Left renal cortex interstitium (tissue), 4 donors: ENCODE measurements at places on chromosomes 3 and 15. TPM values are rescaled to one million over a fixed set of nuclear protein-coding genes. Genes with fewer than 3 reads are reported as not detected.

DNA sequence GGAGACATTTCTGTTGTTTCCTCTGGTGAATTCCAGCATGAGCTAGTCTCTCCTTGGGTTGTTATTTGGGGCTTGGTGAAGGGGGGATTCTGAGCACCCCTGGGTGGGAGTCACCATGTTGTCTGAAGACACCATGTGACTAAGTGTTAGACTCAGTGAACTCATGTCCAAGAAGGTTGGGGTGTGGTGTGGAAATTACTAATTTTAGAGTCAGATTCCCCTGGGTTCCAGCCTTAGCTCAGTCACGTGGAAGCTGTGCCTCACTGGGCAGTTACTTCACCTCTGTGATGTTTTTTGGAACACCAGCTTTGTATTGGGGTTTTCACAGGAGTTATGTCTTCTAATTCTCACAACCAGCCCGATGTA lies 171.5 kb downstream of the RPLP1 start:
- DNase-seq, result no peak

GRCh38 chr3:38541806-38542205 lies 45.7 kb downstream of the EXOG start:
- no peak for DNase-seq

ASB14 gene
- 0.48 TPM for polyA plus RNA-seq

MYRIP gene
- 1.9 TPM for polyA plus RNA-seq
